Testis (tissue), 5 donors: ENCODE measurements at places on chromosomes 4 and X. TPM values are rescaled to one million over a fixed set of nuclear protein-coding genes. Genes with fewer than 3 reads are reported as not detected.
A peak's percentile ranks its signal among the peaks of the same experiment; 100 is the strongest.

Gene ETNPPL
- 2.0 TPM for total RNA-seq

Gene FGF13
- total RNA-seq = 6.3 TPM

Gene CDKL2
- 11.9 TPM for total RNA-seq

GRCh38 chrX:790783-791360 is 160.3 kb downstream of the SHOX start:
- no peaks in the 10 kb centered on the region for H3K4me1 ChIP-seq
- no peak for DNase-seq
- no peaks in the 10 kb centered on the region for H3K36me3 ChIP-seq

- no peaks in the 10 kb centered on the region for H3K4me1 ChIP-seq
- no peaks in the 10 kb centered on the region for H3K36me3 ChIP-seq
- no peak for DNase-seq
- H3K4me3 ChIP-seq = no peak overlapping the region
- no peak overlapping the region for H3K27ac ChIP-seq
- H3K27me3 ChIP-seq = no peaks in the 10 kb centered on the region
Measured at GRCh38 chrX:36909676-36910030, 98.5 kb upstream of the FAM47C start.

DNA sequence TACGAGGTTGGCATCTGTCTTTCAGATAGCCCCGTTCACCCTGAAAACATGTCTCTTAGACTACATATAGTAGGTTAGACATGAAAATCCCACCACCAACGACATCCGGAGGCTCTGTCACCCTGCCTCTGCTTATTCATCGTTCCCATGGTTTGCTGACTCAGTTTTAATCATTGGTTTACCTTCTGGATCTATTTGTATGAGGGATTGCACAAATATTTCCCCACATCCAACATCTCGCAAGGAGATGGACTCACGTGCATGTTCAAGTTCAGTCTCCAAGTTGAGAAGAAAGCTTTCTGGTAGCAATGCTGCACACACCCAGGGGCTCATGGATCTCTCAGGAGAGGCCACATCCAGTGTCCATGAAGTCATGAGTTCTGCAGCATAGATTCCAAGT is 10.8 kb downstream of the CETN2 start:
- H3K27ac ChIP-seq = no peak overlapping the region
- no peaks in the 10 kb centered on the region for H3K4me1 ChIP-seq
- no peak overlapping the region for H3K4me3 ChIP-seq
- no peaks in the 10 kb centered on the region for H3K27me3 ChIP-seq
- H3K36me3 ChIP-seq = no peaks in the 10 kb centered on the region

DNA sequence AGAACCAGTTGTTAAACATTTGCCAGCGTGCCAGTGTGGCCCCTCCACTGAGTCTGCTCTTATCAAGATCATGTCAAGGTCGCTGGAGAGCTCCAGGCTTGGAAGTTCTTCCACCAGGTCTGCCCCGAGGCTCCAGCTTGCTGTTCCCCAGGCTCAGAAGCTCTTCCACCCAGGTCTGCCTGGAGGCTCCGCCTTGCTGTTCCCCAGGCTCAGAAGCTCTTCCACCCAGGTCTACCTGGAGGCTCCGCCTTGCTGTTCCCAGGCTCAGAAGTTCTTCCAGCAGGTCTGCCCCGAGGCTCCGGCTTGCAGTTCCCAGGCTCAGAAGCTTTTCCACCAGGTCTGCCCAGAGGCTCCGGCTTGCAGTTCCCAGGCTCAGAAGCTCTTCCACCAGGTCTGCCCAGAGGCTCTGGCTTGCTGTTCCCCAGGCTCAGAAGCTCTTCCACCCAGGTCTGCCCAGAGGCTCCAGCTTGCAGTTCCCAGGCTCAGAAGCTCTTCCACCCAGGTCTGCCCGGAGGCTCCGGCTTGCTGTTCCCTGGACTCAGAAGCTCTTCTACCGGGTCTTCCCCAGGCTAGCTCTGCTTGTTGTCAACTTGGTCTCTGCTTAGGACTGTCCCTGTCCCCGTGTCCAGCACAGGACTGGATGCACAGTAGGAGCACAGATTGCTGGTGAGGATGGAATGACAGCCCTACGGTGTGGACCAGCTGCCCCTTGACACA is 54.4 kb downstream of the HMX1 start:
- H3K4me3 ChIP-seq = no peak overlapping the region
- H3K4me1 ChIP-seq = no peaks in the 10 kb centered on the region
- DNase-seq = peak; percentile 3
- no peaks in the 10 kb centered on the region for H3K27me3 ChIP-seq

DNA sequence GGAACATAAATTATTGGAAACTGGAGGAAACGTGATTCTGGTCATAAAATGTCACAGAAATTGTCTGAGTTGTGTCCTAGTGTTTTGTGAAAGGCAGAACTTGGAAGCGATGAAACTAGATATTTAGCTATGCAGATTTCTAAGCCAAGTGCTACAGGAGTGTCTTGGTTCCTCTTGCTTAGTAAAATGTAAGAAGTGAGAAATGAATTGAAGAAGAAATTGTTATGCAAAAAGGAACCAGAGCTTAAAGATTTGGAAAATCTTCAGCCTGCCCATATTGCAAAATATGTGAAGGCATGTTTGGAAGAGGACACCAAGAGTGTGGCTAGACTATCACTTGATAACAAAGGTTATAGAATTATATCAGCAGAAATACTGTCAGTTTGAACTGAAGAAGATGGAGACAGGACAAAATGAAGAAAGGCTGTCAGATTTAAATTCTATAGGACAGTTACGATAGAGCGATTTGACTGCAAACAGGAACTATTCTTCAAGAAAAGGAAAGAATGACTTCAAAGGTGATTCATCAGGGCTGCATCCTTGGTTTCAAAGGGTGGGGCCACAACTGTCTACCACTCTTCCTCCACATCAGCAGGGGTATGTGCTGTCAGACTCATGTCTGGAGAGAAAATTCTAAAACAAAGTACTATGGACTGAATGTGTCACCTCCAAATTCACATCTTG is 9.4 kb upstream of the CDS1 start:
- no peak overlapping the region for H3K4me3 ChIP-seq
- no peak for DNase-seq
- H3K36me3 ChIP-seq = no peaks in the 10 kb centered on the region
- no peak overlapping the region for H3K27ac ChIP-seq
- H3K4me1 ChIP-seq = no peaks in the 10 kb centered on the region
